ENCODE measurements at places on chromosomes 3 and 15.

GRCh38 chr15:36966708-36967107 is 133.6 kb downstream of the MEIS2 start:
- no peak for DNase-seq

DNA sequence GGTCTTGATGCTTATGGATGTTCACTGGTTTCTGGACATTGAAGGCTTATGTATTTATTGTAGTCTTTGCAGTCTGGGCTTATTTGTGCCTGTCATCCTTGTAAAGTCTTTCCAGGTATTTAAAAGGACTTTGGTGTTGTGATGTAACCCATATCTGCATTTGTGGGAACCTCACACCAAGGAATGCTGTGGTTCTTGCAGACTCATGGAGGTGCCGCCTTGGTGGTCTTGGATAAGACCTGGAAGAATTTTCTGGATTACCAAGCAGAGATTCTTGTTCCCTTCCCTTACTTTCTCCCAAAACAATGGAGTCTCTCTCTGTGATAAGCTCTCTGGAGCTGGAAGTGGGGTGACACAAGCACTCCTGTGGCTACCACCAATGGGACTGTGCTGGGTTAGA is 363.5 kb upstream of the NECTIN3 start:
- DNase-seq, result no peak

DNA sequence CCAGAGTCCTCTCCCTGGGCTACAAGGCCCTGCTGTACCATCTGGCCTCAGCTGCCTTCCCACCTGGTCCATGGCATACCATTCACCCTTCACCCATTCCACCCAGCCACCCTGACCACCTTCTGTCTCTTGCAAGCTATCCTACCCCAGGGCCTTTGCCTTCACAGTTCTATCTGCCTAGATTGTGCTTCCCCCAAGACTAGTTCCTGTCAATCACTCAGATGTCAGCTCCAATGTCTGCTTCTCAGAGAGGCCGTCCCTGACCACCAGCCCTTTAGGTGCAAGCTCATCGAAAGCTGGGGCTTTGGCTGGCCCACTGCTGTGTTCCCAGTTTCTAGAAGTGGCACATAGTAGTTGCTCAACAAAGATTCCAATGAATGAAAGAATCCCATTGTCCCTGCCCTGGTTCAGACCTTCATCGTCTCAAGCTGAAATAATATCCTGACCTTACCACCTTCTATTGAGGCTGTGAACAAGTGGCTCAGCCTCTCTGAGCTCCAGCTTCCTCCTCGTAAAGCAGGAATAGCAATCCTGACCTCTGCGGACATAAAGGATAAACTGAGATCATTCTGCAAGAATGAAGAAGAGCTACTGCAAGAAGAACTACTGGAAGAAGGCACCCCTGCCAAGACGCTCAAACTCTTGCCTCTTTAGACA is 15.8 kb downstream of the EFCAB12 start:
- DNase-seq, result no peak

GRCh38 chr3:133932009-133932408 is 36.3 kb upstream of the RAB6B start:
- DNase-seq, result no peak

- no peak for DNase-seq
Measured at GRCh38 chr3:156694536-156694935, 20.1 kb downstream of the TIPARP start.

DNA sequence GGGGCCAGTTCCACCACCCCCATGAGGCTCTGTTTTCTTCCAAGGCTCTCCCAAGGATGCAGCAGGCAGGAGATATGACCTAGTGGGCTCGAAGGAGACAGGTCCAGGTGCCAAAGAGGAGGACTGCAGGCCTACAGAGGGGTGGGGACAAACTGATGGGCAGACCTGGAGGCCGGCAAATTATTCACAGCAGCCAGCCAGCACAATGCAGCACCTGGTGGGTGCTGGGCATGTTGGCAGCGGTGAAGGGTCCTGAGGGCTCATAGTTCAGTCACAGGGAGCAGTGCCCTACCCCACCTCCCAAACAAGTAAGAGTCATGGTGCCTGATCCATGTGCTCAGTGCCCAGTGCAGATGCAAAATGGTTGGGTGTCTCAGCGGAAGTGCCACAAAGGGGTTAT is 171.7 kb downstream of the ABHD5 start:
- DNase-seq, result no peak

DNA sequence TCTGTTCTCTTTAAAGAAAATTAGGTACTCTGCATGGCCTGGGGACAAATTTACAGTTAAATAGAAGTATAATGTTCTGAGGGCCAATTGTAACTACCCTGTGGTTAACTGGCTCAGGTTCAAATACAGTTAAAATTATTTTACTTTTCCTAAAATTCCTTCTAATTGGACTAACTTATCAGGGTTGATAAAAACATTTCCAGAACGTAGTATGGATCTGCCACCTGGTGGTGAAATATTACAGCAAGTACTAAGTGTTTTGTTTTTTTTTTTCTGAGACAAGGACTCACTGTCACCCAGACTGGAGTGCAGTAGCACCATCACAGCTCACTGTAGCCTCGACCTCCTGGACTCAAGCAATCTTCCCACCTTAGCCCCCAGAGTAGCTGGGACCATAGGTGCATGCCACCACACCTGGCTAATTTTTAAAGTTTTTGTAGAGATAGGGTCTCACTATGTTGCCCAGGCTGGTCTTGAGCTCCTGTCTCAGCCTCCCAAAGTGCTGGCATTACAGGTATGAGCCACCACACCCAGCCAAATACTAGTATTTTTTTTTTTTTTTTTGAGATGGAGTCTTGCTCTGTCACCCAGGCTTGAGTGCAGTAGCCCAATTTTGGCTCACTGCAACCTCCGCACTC is 29.2 kb downstream of the NEO1 start:
- no peak for DNase-seq

GRCh38 chr3:122961146-122961545 is 66.4 kb downstream of the SEMA5B start:
- no peak for DNase-seq

- no peak for DNase-seq
Measured at GRCh38 chr3:73868688-73869315, 244.1 kb upstream of the PDZRN3 start.

- no peak for DNase-seq
Measured at GRCh38 chr3:166634091-166634746, 745.9 kb downstream of the ZBBX start.

- DNase-seq, result no peak
Measured at GRCh38 chr3:156817646-156818272, 8.4 kb upstream of the LEKR1 start.

GRCh38 chr3:97949110-97949485 is 23.1 kb downstream of the RIOX2 start:
- no peak for DNase-seq

- DNase-seq, result no peak
Measured at GRCh38 chr15:41499109-41499851, 5.6 kb downstream of the ITPKA start.

DNA sequence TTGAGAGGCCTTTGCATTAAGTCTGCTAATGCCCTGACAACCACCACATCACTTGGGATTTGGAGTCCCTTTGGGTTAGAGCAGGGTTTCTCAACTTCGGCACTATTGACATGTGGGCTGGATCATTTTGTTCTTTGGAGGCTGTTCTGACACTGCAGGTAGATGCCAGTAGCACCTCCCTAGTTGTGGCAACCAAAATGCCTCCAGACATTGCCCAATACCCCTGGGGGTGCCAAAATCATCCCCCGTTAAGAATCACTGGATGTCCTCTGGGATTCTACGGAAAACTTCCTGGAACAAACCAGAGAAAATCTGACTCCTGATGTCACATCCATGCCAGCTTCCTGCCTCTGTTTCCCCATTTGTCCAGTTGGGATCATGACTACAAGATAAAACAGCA is 37.2 kb upstream of the BLM start:
- DNase-seq, result no peak

DNA sequence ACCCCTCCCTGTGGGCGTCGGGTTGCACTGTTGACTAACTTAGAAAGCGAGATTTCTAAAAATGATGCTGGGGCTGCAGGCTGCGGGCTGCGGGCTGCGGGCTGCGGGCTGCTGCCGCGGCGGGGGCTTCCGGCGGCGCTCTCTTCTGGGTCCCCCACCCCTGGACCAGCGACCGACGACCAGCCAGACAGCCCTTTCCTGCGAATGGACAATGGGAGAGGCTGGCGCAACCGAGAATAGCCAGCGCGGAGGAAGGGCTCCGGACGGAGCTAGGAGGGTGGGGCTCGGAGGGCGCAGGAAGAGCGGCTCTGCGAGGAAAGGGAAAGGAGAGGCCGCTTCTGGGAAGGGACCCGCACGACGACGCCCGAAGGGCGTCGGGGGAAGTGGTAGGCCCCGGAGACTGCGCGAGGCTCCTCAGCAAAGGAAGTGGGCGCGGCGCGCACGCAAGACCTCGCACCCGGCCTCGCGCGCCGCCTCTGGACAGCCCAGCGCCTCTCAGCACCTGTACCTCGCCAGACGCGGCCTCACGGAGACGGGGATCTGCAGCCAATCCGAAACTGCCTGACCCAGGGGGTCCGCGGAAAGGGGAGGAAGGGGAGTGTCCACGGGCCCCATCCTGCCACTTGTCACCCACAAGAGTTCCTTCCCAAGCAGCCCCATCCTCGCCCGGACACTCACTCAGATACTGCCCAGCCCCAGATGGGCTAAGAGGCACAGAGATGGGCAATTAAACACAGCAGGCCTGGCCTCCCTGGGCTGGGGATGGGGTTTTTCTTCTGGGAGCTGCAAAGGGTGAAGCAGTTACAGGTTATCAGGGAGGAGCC is 70.7 kb downstream of the SLC12A8 start:
- DNase-seq, result peak; percentile 24

DNA sequence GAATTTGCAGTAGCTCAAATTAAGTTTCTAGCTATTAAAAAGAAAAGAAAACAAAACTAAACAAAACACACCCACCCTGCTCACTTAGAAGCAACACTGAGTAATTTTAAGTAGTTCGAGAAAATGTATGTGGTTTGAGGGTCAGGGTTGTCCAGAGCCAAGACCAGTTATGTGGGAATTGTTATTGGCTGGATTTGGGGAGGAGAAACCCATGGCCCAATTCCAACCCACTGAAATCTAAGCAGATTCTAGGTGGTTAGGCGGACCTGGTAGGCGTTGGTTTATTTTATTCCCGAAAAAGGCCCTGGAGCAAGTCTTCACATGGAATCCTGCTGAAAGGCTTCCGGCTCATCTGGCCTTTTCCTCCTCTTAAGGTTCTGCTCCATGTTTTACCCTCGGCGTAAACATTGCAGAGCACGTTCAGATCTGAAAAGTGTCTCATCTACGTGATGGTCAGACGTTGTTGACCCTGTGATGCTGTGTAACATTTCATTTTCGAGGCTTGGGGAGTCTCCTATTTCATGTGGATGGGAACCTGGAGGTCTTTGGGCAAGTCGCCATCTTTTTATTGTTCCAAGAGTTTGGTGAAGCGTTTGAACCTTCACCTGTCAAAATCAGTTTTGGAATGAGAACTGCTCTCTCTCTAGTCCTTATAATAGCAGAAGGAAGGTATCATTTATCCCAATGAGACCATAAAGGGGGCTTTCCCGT is 64.0 kb downstream of the FLNB start:
- DNase-seq, result no peak

DNA sequence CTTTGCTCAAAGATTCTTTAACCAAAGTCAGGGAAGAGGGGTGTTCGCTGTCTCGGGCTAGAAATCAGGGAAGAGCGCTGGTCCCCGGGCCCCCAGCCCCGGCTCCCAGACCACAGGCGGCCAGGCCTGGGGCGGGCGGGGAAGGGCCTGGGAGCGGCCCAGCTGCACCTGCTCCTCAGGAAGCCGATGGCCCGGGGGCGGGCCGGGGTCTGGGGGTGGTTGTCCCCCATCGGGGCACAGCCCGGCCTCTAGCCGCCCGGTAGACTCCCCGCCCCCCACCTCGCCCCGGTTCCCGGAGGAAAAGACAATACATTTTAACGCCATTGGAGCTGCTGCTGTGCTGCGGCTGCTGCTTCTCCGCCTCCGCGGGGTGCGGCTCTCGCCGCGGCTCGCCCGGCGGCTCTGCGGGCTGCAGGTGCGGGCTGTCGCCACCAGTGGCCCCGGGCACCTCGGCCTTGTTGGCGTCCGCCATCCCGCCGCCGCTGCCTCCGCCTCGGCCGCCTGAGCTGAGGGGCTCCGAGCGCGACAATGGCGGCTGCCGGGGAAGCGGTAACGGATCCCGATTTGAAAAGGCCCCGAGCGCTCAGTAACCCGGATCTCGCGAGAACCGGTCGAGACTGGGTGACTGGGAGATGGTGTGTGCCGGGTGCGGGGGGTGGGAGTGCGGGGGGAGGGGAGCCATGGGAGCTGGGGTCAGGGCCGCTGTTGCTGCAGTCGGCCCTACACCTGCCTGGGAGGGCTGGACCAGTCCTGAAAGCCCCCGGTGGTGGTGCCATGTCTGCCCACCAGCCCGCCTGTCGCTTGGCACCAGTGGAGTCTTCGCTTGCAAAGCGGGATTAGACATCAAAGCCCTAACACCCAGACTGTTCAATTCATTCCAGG is at the start of gene MYEF2:
Gene MYEF2 (minus strand): TSS at position 530 of the 882 bp plus-strand sequence. CDS start 58 bp downstream, at position 472.
- DNase-seq, result peak; percentile 14

GRCh38 chr3:46215810-46216414 is 7.8 kb upstream of the CCR1 start:
- no peak for DNase-seq

GRCh38 chr3:4290272-4290893 is 12.8 kb upstream of the SETMAR start:
- no peak for DNase-seq

DNA sequence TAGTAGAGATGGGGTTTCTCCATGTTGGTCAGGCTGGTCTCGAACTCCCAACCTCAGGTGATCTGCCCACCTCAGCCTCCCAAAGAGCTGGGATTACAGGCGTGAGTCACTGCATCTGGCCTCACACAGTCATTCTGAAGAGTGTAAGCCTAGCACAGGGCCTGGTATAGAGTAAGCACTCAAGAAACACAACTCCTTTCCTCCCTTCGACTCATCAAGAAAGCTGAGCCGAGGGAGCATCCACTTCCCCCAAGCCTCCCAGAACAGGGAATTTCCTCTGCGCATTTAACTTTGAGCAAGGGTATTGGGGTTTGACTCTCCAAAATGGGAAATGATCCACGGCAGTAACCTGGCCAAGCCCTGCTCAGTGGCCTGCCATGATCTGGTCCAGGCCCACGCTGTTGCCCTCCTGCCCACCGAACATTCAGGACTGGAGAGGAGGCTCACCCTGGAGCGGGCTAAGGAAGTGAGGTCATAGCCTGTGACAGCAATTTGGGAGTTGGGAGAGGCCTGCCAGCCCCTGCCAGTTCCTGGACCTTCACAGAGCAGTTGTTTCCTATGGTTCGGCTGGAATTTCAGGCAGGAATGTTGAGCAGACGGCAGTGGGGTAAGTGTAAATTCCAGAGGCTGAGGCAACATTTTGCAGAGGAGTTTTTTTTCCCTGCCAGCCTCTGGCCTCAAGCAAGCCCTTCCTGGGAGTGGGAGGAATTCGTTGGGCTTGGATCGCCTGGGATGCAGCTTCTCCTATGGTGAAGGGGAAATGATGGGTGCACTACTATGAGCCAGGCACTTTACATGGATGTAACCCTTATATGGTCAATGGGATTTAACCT is 21.2 kb upstream of the SMAD3 start:
- no peak for DNase-seq

GRCh38 chr3:70539908-70540307 is 227.5 kb upstream of the MDFIC2 start:
- DNase-seq, result no peak

GRCh38 chr3:157268026-157268425 is 108.1 kb upstream of the CCNL1 start:
- no peak for DNase-seq

All from stimulated activated CD8-positive, alpha-beta memory T cell treated with anti-CD3 and anti-CD28 coated beads, Interleukin-2, amount 100 ng/mL, for 1 hour (primary cell).